ENCODE measurements at places on chromosomes 6 and 20.

- no peak for DNase-seq
Measured at GRCh38 chr20:53609491-53610445, 16.1 kb upstream of the ZNF217 start.

DNA sequence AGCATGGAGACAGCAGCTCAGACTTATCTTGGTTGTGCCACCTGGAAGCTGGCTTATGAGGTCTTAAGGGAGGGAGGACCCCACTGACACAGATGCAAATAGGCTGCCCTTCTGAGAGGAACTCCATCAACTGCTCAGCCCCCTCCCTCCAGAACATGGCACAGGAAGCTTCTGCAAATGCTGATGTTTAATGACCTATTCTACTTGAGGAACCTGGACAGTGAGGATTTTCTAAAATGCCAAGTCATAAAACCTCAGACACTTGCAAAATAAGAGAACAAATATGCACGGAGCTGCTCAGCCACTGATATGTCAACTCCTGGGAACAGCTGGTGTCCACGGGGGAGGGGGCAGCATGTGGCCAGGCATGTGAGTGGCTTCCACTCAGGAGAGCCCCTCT, 3.5 kb downstream of the CST9 start:
- DNase-seq, result no peak

DNA sequence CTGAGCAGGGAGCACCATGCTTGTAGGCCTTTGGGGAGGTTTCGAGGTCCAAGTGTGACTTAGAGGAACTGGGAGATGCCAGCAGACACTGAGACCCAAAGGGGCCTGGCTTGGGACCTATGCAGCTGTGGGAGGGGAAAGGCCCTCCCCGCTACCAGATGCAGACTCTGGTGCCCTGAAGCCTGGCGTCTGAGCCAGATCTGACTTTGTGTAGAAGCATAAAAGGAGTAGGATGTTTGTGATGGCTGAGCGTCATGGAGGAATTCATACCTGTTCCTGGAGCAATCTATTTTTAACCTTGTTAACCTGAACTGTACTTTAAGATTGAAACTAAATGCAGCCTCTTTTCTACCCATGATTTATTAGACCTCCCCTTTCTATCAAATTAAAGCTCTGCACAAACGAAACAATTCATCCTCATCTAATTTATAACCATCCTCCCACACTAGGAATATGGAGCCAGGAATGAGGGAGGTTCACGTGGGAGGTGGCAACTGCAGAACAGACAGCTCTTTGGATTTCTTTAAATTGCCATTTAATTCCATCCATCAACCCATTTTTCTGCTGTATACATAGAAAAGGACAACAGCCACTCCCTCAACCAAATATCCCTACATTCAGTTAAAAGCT, 172.6 kb upstream of the AGPAT4 start:
- DNase-seq, result no peak

DNA sequence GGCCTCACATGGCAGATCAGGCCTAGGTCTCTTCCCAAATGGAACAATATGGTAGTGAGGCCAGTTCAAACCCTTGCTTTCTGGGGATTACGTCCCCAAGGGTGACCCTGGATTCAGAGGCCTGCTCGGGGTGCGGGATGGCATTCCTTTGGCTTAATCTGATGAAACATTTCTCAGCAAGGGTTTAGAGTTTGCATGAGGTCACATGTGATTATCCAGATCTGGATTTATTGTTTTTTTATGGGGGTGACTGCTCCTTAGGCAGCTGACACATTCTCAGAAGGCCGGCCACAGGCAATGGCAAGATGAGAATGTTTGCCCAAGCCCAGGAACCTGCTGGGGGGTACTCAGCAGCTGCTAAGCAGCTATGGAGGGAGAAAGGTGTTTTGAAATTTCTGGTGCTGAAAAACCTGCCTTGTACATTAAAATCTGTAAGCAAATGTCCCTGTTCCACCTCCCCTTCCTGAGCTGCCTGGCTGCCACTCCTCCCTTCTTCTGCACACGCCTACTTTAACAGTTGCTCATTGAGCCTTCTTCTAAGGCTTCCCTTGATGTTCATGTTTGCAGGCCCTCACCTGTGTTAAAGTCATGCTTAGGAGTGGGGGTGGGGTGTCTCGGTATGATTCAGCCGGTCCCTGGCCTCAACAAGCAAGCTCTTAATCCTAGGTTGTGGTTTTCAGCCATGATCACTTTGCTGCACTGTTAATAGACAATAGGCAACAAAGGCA, 37.9 kb upstream of the FUCA2 start:
- DNase-seq, result peak; percentile 56

GRCh38 chr6:156889469-156889868, 112.3 kb downstream of the ARID1B start:
- no peak for DNase-seq

DNA sequence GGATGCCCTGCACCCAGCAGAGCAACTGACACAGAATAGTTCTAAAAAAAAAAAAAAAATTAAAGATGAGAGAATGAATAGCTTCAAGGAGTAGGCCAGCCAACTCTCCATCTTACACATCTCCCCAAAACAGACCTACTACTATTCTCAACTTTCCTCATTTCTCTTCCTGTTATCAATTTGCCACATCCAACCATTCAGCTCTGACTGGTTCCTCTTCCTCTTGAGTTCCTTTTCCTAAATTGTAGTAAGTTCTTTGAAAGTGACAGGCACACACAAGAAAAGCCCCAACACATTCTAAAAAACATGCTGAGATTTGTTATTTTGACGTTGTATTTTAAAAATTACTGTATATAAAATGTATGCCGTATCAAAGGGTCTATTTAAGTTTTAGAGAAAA, 117.2 kb downstream of the PDSS2 start:
- DNase-seq, result no peak

DNA sequence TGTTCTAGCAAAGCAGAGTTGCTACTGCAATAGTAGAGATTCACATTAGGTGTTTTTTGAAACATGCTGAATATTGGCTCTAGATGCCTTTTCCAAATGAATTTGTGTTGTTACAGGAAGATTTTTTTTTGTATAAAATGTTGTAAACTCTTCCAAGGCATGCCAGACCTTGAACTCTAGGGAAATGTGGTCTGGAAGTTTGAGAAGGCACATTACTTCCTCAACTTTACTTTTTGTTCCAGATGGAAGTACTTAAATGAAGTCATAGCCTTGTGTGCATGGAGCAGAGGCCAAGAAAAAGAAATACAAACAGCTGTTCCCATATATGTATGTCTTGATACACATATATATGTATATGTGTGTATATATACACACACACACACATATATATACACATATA, 585.7 kb upstream of the MARCKS start:
- DNase-seq, result no peak

GRCh38 chr6:34663831-34664255, 32.7 kb downstream of the ILRUN start:
- DNase-seq, result no peak

DNA sequence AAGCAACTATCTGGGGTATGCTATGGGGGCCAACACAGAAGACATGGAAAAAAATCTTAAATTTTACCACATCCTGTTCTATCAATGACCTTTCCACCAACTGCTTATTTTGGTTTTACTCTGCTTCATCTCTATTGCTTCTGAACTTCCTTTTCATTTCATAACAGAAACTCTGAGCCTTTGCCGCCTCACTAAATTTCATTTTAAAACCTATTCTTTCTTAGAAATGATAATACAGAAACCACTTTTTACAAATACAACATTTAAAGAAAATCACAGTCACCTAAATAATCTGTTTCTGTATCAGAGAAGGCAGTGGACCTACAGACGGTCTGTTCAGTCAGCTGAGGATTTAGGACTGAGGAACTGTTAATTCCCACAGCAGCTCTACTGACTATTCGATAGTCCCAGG, 117.5 kb downstream of the KCNQ5 start:
- no peak for DNase-seq

- no peak for DNase-seq
Measured at GRCh38 chr6:83119742-83120300, 52.4 kb downstream of the DOP1A start.

GRCh38 chr20:62297449-62298227, 5.2 kb upstream of the ADRM1 start:
- DNase-seq, result no peak

GRCh38 chr20:11921321-11921720, 3.6 kb downstream of the BTBD3 start:
- no peak for DNase-seq

DNA sequence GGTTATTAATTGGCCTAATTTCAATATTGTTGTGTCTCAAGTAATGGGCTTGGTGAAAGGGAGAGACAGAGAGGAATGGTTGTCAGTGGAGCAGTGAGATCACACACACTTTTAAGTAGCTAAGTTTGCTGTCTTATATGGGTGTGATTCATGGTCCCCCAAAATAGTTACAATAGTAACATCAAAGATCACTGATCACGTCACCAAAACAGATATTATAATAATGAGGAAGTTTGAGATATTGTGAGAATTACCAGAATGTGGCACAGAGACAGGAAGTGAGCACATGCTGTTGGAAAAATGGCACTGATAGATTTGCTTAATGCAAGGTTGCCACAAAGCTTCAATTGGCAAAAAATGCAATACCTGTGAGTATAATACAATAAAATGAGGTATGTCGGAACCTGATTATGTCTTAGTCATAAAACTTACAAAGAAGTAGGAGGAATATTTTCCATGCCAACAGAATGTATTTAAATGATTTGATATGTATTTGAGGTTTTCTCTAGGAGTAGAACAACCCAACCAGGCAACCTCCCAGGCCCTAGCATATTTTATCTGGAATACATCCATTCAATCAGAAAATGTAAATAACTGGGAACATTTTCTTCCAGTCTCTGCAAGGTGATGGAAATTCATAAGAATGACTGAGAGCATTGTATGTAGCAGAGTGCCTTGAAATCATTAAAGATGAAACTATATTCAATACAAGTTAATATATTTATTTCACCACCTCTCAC, 167.8 kb downstream of the CARMIL1 start:
- no peak for DNase-seq

DNA sequence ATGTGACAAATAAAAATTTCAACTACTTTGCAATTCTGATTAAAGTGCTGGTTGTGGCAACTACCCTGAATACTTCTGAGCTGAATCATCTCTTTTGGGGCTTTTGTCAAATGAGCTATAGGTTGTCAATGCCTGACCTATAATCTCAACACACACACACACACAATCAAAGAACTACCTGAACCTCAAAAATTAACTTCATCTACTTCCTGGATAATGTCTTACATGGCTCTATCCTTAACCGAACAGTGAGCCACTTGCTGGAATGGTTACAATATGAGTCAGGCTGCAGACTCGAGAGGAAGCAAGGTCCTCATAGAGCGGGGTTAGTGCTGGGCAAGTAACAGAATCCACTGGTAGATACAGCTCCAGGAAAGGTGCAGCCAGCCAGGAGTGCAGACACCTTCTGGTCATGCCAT, 70.6 kb upstream of the DST start:
- no peak for DNase-seq

- DNase-seq, result no peak
Measured at GRCh38 chr6:117508450-117508971, 26.0 kb downstream of the DCBLD1 start.

DNA sequence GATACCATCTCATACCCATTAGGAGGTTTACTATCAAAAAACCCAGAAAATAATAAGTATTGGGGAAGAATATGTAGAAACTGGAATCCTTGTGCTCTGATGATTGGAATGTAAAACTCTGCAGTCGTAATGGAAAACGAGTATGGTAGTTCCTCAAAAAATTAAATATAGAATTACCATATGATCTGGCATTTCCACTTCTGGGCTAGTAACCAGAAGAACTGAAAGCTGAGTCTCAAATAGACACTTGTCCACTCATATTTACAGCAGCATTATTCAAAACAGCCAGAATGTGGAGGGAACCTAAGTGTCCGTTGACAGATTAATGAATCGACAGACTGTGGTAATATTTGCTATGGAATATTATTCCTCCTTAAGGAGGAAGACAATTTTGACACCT, 44.3 kb downstream of the FOXC1 start:
- no peak for DNase-seq

DNA sequence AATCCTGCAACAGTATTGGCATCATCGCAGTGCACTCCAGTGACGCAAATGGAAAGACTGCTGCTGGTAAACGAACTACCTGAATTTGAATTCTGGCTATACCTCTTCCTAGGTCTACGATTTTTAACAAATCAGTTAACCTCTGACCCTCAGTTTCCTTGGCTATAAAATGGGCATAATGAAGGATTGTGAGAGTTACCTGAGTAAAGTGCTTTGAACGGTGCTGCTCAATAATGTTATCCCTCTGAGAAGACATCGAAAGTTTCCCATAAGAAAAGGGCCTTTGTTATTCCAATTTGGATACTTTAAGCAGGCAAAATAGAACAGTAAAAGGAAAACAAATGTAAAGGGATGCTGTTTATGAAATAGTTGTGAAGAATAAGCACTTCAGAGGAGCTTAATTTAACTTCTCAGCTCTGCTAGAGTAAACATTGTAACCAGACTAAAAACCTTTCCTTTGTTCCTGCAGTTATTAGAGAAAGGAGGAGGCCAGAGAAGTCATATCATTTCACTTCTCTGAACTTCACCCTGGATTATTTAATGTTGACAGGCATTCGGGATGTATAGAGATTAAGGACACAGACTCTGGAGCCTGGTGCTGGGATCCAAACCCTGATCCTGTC, 5.8 kb downstream of the SGK1 start:
- DNase-seq, result no peak

DNA sequence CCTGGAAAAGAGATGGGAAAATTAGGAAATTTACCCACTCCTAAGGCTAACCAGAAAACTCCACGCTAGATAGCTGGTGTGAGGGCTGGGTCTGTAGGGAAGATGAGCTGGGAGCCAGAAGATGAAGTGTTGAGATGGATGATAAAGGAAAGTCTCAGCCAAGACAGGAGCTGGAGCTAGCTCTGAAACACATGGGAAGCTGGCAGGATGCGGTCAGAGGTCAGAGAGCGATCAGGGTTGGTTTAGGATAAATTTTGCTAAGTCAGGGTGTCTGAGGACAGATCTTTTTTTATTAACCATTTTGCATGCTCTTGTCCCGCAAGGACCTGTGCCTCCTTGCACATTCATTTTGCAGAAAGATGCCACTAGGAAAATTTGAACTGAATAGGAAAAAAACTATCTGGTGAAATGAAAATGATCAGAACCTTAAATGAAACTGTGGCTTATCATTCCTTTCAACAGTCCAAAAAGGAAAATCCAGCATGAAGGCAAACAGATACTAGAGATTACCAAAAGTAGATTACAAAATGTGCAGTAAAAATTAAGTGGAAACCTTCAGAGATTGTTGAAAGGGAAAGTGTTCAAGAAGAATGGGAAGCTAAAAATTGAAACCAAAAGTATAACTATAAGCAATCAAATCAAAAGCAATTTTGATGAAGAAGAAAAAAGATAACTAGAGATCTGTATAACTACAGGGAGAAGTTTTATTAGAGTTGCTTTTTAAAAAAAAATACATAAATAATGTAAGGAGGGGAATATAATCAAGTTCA, 10.7 kb upstream of the EDN1 start:
- DNase-seq, result no peak

GRCh38 chr6:87806635-87807034, 104.6 kb upstream of the AKIRIN2 start:
- no peak for DNase-seq

DNA sequence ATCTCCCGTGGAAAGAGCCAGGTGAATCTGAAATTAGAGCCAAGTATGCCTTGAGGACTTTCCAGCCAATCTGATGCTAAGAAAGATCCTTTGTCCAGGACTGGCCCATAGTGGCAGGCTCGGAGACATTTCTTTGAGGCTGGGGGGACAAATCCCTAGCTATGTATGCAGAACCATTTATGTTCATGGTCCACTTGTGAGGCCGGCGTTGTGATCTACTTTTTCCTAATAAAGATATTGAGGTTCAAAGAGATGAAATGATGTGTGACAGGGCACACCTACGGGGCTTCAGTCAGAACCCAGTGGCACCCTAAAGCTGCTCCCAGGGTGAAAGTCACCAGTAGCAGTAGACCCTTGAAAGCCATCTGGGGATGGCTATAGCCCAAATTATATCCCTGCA, 120.3 kb upstream of the MAFB start:
- no peak for DNase-seq

Data from activated naive CD4-positive, alpha-beta T cell treated with anti-CD3 and anti-CD28 coated beads, Interleukin-2, amount 50 U/mL, for 72 hours (primary cell).